Stimulated activated CD4-positive, alpha-beta T cell treated with anti-CD3 and anti-CD28 coated beads, Interleukin-1b, Interleukin-23, amount 100 ng/mL, for 1 hour (primary cell): ENCODE measurements at places on chromosomes 4 and X.

GRCh38 chrX:18664947-18665346 lies 7.0 kb downstream of the RS1 start:
- DNase-seq, result no peak

GRCh38 chr4:36676139-36677050 lies 395.0 kb downstream of the DTHD1 start:
- DNase-seq, result no peak

GRCh38 chr4:156346959-156347385 lies 393.3 kb upstream of the CTSO start:
- DNase-seq, result no peak

GRCh38 chr4:15162465-15163283 lies 160.4 kb downstream of the CPEB2 start:
- no peak for DNase-seq

DNA sequence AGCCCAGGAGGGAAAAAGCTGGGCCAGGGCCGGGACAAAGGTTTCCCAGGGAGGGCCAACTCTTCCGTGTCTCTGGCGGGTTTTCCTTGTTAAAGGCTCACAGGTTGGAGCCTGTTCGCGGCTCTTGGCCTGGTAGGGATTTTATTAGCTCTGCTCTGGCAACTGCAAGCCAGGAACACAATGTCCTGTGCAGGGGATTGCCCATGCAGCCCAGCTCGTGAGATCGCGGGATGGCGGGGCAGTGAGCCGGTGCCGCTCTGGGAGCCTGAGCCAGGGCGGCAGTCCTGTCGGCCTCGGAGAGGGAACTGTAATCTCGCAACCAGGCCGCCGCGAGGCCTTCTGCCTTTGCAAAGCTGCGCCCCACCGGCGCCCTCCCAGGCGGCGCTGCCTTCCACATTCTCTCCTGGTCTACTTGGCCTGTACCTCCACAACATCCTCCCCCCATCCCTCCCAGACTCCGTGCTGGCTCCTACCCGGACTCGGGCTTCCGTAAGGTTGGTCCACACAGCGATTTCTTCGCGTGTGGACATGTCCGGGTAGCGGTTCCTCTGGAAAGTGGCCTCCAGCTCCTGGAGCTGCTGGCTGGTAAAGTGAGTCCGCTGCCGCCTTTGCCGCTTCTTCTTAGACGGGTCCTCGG lies 2.1 kb downstream of the PITX2 start:
- no peak for DNase-seq

DNA sequence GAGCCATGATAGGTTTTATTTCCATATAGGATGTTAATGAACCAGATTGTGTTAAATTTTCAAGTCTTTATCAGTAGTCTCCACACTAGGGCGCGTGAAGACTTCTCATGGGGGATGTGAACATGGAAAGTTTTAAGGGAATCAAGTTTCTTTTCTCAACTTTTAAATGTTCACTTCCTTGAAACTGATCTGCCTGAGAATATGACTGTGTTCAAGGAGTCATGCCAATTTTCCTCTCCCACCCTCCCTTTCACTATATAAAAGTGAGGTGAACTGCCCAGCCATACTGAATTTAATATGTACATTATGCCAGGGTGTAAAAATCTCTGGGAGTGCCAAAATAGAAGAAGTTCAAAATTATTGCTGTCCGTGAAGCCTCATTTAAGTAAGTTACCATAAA lies 30.4 kb upstream of the HPGDS start:
- no peak for DNase-seq
